ENCODE measurements at places on chromosomes 6 and 20.

- no peak for DNase-seq
These were observed 22.8 kb downstream of the RGS17 start for GRCh38 chr6:153108315-153108714.

- no peak for DNase-seq
These were observed 94.9 kb upstream of the CEP85L start for GRCh38 chr6:118746145-118746824.

DNA sequence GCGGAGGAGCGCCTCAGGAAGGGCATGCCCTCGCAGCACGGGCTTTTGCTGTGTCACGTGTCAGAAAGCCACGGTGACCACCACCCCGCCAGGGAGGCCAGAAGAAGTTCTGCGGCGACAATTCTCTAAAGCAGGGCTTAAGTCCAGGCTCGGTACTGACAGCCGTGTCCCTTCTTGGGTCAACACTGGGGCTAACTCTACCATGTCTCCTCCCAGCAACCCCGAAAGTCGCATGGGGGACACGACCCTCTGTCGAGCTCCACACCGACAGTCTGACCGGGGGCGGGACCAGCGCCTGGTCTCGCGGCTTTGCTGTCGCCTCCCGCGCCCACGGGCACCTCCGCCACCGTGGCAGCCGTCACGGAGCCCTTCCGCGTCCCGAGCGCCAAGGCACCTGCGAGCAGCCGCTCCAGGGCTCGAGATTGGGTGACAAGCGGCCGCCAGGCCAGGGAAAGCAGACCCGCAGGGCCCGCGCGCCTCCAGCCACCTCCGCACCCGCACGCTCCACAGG lies 534 bp downstream of the NANP start:
- DNase-seq = peak; percentile 0

DNA sequence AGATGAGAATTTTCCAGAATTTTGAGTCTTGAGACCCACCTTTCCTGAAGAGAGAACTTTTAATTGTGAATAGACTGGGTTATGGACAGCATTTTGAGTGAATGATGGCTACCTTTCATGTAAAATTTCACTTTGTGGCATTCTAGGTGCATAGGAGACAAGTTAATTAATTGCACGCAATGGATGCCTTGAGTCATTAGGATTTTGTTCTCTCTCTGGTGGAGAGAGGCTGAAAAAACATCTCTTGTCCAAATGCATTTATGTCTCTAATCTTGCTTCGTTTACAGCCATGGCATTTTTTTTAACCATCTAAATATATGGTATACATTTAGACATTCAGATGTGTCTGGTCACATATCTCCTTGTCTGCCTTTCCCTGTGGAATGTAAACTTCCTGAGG lies 3.1 kb downstream of the RHAG start:
- DNase-seq = no peak

GRCh38 chr6:169714178-169714577 lies 10.1 kb downstream of the PHF10 start:
- no peak for DNase-seq

Measured in activated CD4-positive, alpha-beta T cell treated with anti-CD3 and anti-CD28 coated beads, Interleukin-2, amount 50 U/mL, for 4 hours (primary cell).